NCI-H2171 (cell line): ENCODE measurements at places on chromosomes 2 and 18.

- DNase-seq = no peak
Observed at GRCh38 chr2:103285354-103285753, 523.5 kb downstream of the TMEM182 start.

- no peak for DNase-seq
Observed at GRCh38 chr18:3286159-3286558, 24.2 kb downstream of the MYL12B start.

DNA sequence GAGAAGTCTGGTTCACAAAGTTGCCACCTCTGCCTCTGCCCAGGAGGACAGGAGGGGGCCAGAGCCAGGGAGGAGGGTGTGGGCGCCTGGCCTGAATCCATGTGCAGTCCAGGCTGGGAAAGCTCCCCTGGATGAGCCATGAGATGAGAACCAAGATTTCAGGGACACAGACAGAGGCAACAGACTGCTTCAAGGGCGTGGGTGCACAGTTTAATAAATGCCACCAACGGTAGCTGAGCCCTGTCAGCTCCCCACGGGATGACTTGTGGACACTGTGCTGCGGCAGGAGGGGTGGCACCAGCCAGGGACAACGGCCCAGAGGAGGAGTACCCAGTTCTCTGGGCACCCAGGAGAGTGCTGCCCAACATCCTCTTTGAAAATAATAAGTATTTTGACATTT, 15.2 kb downstream of the CAPG start:
- no peak for DNase-seq

DNA sequence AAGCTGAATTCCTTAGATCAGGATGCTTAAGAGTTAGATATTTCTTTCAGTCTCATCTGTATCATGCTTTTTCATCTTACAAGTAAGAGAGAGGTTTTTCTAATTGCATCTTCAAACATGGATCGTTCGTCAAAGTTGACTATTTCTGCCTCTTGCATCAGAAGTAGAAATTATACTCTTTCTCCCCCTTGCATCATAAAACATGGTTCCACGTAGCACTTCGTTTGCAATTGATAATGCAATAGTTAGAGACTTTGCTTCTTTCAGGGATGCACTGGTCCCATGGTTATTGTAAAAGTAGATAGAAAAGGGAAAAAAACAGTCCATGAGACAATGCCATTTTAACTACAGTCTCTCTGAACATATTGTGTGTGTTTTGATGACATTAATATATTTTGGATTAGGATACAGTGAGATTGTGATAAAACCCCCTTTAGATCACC, 75.1 kb upstream of the PARD3B start:
- no peak for DNase-seq

GRCh38 chr2:234916674-234917073, 35.1 kb upstream of the SH3BP4 start:
- DNase-seq = no peak

GRCh38 chr18:66757946-66758345, 154.1 kb upstream of the CDH19 start:
- no peak for DNase-seq

DNA sequence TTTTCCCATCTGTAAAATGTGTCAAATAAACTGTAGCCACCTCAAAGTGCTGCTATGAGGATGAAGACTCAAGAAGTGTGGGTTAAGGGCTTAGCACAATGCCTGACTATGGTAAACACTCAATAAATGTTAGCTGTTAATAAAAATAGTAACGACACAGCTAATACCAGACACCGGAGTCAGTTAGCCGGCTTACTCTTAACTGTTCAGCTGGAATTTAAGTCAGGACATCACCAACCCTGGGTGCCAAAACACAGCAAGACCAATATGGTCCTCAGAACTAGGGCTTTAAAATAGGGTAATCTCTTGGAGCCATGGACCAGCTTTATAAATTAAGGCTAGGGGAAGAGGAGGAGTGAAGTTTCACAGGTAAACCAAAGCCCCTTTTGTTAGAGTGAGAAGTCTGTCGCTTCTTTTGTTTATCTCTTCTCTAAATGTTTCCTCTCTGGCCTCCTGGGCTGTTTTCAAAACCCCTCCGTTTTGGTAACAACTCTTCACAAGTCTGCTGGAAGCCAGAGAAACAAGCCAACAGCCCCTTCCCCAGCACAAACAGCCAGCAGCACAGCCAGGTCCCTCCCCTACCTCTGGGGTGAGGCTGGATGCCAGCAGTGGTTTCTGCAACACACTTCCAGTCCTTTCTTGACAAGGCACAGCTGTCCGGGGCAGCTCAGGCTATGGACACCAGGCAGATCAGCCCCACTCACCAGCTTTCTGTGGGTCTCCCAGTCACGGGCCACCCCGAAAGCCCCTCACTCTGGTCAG, 13.8 kb upstream of the FZD7 start:
- DNase-seq = no peak

- no peak for DNase-seq
Observed at GRCh38 chr2:119490653-119491195, 33.6 kb downstream of the SCTR start.

- DNase-seq = no peak
Observed at GRCh38 chr2:235149736-235150135, 197.9 kb downstream of the SH3BP4 start.

GRCh38 chr18:77658751-77659448, 409.3 kb downstream of the GALR1 start:
- peak; percentile 10 for DNase-seq

- DNase-seq = peak; percentile 91
Observed at GRCh38 chr2:143877056-143877455, 642.9 kb downstream of the ZEB2 start.

GRCh38 chr2:219029829-219030165, 11.5 kb downstream of the CFAP65 start:
- peak; percentile 68 for DNase-seq

DNA sequence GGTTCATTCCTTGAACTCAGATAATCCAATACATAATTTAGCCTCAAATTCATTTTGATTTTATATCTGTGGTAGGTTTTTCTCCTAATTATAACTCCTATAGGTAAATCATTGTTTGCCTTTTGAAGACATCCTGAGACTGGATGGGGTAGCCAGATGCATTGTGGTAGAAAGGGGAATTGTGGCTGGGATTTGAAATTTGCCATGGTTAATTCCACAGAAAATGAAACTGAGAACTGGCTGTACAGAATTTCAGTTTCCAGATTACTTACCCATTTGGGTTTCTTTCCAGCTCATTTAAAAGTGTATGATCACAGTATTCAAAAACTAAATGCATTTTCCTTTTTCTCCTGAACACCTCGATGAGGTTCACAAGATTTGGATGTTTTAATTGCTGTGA, 18.2 kb downstream of the CDKL4 start:
- DNase-seq = no peak

- no peak for DNase-seq
Observed at GRCh38 chr2:206435742-206436141, 7.6 kb upstream of the ADAM23 start.

- no peak for DNase-seq
Observed at GRCh38 chr2:145818890-145819504, 1299.1 kb upstream of the ZEB2 start.

DNA sequence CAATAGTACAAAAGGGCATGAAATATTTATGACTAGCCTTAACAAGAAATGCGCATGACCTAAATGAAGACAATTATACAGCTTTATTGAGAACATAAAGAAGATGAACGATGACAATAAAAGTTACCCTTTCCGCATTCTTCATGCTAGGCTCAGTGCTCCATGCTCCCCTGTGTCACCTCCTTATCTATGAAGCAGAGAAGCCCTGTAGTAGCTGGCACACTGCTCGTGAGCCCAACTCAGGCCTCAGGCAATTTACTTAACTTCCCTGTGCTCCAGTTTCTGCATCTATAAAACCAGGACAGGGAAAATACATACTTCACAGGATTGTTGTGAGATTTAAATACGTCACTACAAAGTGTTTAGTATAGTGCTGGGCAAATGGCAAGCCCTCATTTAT, 34.5 kb upstream of the NABP1 start:
- no peak for DNase-seq

GRCh38 chr18:59628995-59629394, 68.2 kb downstream of the CCBE1 start:
- no peak for DNase-seq

DNA sequence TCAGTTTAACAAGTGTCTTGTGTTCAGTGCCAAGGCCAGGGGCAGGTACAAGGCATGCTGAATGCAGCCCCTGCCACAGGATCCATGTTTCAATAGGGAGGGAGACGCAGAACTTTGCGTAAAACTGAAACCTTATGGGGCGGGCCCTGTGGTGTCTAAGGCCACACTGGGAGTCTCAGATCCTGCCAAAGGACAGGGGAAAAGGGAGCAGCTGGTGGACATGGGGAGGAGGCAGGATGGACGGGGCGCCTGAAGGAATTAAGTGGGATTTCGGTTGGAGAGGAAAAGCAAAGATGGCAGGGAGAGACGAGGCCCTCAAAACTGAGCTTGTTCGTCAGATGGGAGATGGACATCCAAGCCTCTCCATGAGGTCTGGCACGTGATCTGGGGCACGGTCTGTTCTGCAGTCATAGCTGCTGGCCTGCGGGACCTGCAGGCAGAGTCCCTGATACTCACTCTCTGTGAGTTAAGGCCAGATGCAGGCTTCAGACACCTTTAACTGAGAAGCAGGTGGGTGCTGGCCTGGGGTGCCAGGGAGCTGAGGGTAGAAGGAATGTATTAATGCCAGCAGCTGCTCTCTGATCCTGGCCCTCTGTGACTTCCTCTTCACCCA, 48.8 kb downstream of the TCF7L1 start:
- no peak for DNase-seq
